ENCODE measurements at places on chromosomes 7 and 10.

GRCh38 chr10:116836083-116836482 lies 13.2 kb upstream of the ENO4 start:
- DNase-seq, result no peak

DNA sequence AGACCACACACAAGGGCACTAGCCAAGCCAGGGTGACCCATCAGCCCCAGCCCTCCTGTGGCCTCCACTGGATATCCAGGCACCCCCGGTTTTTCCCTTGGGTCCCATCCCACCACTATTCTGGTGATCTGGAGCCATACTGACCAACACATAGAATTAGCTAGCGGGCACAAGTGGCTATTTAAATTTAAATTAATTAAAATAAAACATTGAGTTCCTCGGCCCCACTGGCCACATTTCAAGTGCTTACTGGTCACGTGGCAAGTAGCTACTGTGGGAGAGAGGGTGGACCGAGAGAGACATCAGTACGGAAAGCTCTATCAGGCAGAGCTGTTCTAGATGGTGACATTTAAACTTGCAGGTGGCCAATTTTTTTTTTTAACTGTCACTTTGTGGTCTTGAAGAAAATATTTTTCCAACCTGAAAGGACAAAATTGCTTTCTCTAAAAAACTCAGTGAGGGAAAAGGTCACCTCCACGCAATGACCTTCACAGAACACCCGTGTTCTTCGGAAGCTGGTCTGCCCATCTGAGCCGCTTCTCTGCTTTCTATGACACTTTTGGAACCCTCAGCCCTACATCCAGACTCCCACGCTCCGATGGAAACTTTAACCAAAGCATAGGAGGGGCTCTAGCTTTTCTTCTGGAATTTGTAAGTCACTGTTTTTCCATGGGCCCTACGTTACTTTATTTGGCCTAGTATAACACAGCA lies 30.0 kb downstream of the HIPK2 start:
- DNase-seq, result no peak

DNA sequence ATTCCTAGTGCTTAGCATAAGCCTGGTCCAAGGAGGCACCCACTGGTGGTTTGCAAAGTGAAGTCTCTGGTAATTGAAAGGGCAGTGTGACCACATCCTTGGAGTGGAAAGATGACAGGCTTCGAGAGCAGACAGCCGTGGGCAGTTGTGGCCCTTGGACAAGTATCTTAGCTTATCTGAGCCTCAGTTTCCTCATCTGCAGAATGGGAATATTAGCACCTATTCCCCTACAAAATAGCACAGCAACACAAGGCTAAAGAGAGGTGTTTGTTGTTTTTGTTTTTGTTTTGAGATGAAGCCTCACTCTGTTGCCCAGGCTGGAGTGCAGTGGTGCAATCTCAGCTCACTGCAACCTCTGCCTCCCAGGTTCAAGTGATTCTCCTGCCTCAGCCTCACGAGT lies 29.3 kb downstream of the MYL10 start:
- no peak for DNase-seq

- DNase-seq, result no peak
Observed at GRCh38 chr10:14382022-14382421, 51.3 kb upstream of the FRMD4A start.

DNA sequence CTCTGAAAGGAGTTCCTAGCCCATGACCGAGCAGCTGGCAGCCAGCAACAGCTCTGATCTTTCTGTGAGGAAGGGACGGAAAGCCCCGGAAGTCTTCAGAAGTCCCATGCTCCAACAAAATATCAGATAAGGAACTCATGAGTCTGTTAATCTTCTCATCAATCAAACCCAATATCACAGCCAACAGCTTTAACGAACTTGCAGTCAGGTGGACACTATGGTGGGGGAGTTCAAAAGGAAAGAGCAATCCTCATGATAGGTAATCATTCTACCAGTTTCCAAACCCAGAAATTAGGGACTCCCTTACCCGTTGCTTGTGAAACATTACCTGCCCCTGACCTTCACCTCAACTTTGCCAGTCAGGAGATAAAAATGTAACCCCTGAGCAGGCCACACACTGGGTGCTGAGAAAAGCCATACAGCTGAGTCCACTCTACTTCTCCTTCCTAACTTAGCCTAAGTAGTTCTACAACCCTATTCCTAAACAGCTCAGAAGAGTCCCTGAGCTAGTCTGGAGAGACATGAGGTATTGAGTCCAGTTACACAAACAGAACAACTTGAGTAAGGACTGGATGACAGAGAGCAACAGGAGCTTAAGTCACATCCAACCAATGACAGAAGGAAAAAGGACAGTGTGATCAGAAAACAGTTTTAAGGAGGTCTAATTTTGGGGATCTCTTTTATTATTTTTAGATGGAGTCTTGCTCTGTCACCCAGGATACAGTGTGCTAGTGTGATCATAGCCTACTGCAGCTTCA lies 2.2 kb downstream of the NDST2 start:
- DNase-seq, result no peak

DNA sequence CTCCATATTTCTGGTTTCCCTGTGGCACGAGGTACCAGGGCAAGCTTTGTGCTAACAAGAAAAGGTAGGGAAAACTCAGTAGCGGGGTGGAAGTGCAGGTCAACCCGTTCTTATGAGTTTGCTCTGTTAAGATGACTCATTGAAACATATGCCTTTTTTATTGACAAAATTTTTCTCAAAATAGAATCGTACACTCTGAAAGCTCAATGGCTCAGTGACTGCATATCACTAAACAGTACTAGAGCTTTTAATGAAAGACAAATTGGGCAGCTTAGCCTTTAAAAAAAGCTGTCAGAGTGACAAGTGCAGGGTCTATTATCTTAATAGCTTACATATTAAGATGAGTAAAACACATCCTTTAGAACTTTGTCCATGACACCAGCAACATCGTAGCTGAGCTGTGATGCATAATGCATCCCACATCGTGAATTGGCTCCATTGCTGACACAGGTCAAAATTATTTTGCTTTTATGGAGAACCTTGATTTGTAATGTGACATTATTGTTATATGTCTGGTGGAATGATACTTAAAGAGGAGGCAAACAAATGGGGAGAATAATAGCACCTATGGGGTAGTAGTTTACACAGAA lies 264.4 kb downstream of the ETV1 start:
- no peak for DNase-seq

GRCh38 chr7:27096768-27097514 lies 1.1 kb upstream of the HOXA1 start:
- DNase-seq, result peak; percentile 87

- DNase-seq, result peak; percentile 61
Observed at GRCh38 chr7:139829775-139830117, 682 bp downstream of the TBXAS1 start.

GRCh38 chr7:42234736-42235135 lies 2.3 kb downstream of the GLI3 start:
- no peak for DNase-seq

DNA sequence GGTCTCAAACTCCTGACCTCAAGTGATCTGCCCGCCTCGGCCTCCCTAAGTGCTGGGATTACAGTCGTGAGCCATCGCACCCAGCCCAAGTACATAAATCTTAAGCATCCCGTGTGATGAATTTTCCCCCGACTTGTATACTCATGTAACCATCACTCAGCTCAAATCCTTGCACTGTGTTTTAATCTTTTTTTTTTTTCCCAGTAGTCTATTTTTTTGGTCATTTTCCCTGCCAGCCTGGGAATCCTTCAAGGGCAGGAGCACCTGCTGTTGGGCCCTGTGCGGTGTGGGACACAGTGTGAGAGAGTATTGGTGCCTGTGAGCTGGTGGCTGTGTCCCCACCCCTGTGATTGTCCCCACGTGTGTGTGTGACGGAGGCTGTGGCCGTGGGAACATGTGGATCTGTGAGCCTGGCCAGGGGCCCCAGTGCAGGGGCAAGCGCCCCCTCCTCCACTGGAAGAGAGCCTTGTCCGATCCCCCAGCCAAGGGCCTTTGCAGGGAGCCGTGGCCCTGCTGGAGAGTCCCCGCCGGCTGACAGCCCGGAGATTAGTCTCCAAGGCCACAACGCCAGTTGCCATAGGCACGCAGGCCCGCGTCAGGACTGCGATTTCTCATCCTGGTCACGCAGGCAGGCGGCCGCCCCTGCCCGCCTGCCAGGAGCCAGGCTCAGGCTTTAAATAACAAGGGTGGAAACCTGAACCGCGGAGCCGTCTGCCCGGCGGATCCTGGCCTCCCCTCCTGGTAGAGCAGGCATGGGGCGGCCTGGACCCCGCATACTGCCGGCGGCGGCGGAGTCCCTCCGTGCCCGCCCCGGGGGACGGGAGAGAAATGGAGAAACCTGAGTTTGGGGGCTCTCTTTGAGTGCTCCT lies 26.5 kb downstream of the GTF2IRD1 start:
- DNase-seq, result peak; percentile 81

- no peak for DNase-seq
Observed at GRCh38 chr10:48287417-48288391, 13.2 kb upstream of the FRMPD2 start.

DNA sequence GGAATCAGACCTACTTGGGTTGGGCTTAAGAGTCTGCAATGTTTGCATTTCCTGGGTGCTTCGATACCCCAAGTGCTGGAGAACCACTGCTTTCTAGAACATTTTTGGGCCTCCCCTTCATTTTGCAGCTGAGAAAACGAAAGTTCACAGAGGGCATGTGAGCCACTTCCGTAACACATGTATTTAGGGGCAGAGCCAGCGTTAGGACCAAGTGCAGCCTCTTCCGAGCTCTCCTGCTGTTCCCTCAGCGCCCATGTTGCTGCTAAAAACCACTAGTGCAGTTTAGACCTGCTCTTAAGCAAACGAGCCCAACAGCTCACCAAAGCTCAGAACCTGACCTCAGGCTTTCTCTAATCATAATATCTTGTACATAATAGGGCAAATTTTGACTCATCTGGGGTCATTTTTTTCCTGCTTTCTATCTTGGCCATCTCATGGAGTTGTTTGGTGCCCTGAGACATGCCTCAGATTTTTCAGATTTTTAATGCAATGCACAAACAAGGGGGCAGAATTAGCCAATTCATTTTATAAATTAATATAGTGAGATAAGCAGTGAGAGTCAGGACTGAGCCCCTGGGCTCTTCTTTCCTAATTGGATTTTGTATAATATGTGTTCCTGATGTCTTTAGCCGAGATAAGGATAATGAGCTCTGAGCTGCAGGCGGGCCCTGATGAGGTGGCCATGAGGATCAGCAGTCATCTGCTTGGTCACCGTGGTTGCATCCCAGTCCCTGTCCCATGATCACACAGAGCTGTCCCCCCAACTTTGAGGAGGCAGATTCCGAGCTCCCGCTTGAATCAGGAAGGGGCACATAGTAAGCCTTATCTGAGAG lies 12.9 kb downstream of the BAG3 start:
- no peak for DNase-seq
